ENCODE measurements at places on chromosomes 2 and 18.

- no peak for DNase-seq
Measured at GRCh38 chr2:151862700-151863099, 34.5 kb upstream of the ARL5A start.

GRCh38 chr18:28078849-28079248, 98.1 kb downstream of the CDH2 start:
- no peak for DNase-seq

- DNase-seq: no peak
Measured at GRCh38 chr2:231133365-231134099, 8.7 kb upstream of the HTR2B start.

DNA sequence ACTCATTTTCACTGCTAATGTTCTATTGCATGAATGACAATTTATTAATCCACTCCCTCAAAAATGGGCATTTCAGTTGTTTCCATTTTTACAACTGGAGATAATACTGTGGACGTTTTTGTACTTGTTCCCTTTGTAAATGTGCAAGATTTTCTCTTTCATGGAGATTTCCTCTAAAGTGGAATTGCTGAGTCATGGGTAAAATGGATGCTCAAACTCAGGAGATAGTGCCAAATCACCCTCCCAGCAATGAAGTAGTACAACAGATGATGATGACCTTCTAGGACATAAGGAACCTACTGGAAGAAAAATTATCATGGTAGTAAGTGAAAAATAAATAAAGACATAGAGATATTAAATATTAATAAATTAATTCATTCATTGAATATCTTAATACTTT, 460.8 kb upstream of the CHST9 start:
- DNase-seq: no peak

DNA sequence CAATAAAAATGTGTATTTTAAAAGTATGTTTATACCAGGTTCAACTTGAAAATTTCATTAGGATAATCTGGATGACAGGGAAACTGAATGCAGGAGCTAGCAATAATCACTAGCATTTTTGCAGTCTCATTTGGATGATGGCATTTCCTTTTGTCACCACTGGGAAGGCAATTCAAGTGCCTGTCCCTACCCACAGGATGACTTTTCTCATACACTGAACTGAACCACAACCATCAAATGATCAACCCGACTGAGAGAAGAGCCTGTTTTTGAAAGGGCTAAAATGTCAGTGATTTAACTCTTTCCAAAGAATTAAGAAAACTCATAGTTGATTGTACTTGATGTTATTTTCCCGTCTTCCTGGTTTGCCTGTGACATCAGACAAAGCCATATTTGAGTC, 115.0 kb downstream of the FAM124B start:
- DNase-seq: no peak

- no peak for DNase-seq
Measured at GRCh38 chr2:144011553-144011952, 508.4 kb downstream of the ZEB2 start.

DNA sequence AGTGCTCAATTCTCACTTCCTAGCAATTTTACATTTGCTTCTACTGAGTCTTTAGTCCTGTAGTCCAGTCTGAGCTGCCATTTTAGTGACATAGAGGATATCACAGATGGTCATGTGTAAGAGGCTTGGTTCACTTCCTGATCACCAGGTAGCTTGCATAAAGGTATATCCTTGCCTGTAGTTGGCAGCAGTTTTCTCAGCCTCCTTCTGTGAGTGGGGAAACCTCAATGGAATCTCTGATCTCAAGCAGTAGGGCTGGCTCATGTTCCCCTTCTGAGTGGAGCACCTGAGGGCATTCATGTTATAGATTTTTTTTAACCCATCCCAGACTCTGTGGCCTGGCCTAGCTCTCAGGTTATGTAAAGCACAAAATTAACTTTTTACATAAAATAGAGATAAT, 278.4 kb downstream of the RDH14 start:
- no peak for DNase-seq

GRCh38 chr2:126643972-126644371, 12.0 kb upstream of the GYPC start:
- DNase-seq: no peak

DNA sequence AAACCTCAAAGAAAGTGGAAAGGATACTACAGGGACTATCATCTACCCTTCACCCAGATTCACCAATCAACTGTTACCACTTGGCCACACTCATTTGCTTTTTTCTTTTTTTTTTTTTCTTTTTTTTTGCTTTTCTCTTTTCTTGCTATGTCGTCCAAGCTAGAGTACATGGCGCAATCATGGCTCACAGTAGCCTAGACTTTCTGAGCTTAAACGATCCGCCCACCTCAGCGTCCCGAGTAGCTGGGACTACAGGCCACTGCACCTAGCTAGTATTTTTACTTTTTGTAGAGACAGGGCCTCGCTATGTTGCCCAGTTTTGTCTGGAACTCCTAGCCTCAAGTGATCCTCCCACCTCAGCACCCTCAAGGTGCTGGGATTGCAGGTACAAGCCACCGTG, 24.0 kb downstream of the BIN1 start:
- no peak for DNase-seq

- no peak for DNase-seq
Measured at GRCh38 chr2:85095094-85095493, 38.1 kb upstream of the TCF7L1 start.

DNA sequence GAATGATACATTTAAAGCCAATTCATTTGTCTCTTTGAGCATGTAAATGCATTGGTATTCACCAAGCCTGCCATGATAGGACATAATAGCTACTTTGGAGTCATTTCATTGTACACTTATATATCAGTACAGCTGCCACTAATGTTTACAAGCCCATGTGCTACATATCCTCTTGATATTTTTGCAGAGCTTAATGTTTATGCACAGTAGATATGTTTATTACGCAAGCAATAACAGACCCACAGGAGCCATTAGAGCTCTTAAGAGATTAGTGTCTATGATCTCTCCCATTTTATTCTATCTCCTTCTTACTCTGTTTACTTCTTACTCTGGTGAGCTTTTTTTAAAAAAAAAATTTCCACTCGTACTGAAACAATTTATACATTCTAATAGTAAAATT, 1132.1 kb upstream of the ZEB2 start:
- DNase-seq: no peak

GRCh38 chr2:105849431-105850179, 104.9 kb downstream of the NCK2 start:
- DNase-seq: no peak

- no peak for DNase-seq
Measured at GRCh38 chr2:6148882-6149281, 456.7 kb downstream of the SOX11 start.

DNA sequence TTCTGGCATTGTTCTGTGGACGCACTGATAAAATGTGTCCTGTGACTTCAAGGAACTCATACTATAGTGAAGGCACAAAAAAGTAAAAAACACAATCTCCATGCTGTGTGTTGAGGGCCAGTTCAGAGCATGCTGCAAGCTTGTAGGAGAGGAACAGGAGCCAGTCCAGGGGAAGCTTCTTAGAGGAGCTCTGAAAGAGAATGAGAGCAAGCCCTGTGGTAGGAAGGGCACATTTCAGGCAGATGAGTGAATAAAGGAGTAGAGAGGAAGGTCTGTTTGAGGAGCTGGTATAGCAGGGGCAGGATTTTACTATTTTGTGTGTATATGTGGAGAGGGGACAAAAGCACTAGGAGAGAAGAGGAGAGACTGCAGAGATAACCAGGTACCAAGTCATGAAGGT, 478.3 kb downstream of the ZEB2 start:
- no peak for DNase-seq

DNA sequence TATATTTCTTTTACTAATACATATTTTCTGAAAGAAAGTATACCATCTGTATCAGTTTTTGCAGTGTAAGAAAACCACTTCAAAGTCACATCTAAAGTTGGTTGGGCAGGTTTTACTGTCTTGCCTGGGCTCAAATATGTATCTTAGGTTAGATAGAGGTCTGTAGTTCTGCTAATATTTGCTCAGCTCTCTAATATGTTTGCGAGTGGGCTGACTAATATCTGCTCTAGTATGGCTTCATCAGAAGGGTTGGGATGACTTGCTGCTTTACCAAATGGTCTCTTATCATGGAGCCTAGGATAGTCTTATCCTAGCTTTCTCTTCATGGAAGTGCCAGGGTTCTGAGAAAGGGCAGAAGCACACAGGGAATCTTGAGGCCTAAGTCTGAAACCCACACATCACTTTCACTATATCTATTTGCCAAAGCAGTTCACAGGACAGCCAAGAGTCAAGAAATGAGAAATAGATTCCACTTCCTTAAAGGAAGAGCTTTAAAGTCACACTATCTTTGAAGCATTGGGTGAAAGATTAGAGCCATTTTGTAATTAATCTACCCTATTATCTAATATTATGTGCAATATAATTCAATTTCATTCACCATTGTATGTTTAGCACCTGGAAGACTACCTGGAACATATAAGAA, 610.0 kb downstream of the KCNJ3 start:
- no peak for DNase-seq

- DNase-seq: no peak
Measured at GRCh38 chr18:23237524-23238151, 102.4 kb downstream of the CABLES1 start.

- DNase-seq: no peak
Measured at GRCh38 chr2:50443288-50443687, 588.6 kb downstream of the NRXN1 start.

DNA sequence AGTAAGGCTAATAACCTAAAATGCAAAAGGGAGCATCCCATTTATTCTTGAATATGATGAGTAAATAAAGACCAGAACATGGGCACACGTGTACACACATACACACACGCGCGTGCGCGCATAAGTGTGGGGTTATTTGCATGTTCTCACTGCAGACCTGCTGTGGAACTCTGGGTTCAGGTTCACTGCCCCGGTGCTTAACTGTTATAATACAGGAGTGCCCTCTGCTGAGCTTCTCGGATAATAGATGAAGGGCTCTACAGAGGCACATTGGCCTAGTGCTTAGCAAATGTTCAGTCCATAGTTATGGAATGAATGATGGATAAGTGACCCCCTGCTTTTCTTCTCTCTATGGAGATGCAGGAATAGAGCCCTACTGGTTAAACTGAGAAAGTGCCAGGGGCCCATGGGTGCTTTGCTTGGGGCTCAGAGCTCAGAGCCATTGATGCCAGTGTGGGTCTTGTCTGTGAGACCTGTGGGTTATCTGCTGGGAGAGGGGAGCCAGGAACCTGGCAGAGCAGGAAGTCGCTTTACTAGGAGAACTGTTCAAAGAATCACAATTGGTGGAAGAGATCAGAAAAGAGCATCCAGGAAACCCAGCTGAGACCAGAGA, 3.6 kb upstream of the ARL4C start:
- DNase-seq: no peak

DNA sequence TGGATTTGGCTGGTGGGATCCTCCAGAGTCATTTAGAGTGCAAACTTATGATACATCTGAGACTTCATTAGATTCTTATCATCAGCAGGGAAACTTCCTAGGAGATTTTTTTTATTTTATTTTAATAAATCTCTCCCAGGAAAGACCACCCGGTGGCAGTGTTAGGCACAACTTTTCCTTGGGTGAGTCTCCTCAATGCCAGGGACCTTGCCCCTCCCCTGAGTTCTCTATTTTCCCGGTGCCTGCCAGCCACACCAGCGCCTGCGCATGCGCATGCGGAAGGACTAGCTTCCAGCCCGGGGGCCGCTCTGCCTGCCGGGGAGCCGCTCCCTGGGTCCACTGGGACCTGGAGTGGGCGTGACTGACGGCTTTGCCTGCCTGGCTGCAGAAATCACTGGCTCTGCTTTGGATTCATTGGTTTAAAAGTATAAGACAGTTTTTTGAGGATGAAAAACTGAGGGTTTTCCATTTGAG, 86.6 kb downstream of the TMEM182 start:
- DNase-seq: no peak

- DNase-seq: no peak
Measured at GRCh38 chr18:32175265-32175664, 14.6 kb upstream of the MEP1B start.

DNA sequence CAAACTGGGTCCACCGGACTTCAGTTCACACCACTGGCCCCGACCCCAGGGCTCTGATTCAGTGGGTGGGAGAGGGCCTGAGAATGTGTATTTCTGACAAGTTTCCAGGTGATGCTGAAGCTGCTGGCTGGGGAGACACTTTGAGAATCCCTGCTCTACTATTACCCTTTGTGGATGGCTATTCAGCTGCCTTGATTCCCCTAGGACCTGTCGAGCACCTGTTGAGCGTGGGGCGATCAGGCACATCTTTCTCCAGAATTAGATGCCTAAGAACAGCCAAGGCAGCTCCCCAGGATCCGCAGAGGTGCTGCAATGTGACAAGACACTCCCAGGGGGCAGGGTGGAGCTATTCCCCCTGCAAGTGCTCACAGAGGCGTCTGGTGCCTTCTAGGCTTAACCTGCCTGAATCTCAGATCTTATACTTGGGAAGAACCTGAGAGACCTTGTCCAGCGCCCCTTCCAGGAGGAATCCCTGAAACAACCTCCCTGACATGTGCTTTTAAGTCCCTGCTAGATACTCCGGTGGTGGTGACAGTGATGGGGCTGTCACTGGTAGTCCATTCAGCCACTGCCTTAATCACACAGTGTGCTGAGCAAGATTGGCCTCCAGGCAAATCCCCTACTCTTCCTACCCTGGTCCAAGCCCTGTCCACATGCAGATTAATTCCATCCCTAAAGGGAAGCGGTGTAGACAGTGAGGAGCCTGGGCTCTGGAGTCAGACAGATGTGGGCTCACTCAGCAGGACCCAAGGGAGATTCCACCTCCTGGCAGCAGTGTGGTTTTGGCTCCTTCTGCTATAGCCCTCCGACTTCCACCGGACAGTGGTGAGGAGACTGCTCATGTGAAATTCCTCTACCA, 43.4 kb upstream of the OTOF start:
- no peak for DNase-seq

DNA sequence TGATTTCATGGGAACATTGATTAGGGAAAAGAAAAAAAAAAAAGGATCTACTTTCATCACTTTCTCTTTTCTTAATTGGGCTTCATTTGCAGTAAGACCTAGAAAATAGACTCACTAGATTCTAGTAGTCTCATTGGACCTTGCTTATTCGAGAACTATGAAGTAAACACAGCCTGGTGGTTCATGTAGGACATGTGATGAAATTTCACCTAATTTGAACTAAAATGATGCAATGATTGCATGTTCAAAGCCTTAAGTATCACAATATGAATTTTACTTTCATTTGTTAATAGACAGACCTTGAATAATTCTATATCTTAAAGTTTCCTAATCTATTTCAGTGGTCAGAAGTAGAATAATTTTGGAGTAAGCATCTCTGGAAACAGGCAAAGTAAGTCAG, 688.9 kb upstream of the NRXN1 start:
- DNase-seq: no peak

DNA sequence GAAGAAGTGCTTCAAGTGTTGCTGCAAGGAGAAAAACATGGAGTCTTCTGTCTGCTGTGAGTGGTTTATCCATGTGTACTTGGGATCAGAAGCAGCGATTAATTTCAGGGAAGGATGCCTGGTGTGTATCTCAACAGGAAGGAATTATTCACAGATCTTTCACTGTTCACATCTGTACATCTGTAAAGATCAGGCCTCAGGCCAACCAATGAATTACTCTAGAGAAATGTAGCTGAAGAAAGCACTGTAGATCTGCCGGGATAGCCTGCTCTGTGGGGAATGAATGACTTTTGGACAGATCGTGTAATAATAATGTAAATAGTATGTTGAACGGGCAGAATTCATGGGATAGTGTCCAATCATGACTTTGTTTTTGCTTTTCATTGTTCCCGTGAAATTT, 54.0 kb upstream of the SPP2 start:
- DNase-seq: no peak

- DNase-seq: no peak
Measured at GRCh38 chr18:32366586-32367538, 103.8 kb downstream of the GAREM1 start.
